ENCODE measurements at places on chromosomes 3 and 15. TPM values are rescaled to one million over a fixed set of nuclear protein-coding genes. Genes with fewer than 3 reads are reported as not detected.

GRCh38 chr3:161555320-161555719, 58.7 kb downstream of the OTOL1 start:
- DNase-seq: no peak

- DNase-seq: no peak
These were observed 59.7 kb downstream of the STARD5 start for GRCh38 chr15:81264072-81264857.

DNA sequence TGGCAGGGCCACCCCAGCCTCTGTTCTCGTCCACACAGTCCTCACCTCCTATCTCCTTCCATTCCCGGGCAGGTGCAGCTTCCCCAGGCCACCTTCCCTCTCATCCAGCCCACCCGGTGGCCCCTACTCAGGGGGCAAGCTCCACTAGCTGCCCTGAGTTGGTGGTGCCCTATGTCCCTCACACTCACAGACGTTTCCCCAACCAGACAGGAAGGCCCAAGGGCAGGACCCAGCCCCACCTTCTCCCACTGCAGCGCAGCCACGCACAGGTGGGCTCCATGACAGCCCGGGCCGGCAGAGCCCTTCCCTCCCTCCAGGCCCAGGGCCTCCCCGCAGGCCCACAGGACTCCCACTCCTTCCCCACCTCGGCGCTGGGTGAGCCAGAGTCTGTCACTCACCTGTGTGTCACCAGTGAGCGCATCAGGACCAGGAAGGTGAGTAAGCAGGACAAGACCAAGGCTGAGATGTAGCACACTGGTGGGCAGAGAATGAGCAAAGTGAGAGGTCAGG, 11.1 kb downstream of the ISLR start:
- DNase-seq: no peak

DNA sequence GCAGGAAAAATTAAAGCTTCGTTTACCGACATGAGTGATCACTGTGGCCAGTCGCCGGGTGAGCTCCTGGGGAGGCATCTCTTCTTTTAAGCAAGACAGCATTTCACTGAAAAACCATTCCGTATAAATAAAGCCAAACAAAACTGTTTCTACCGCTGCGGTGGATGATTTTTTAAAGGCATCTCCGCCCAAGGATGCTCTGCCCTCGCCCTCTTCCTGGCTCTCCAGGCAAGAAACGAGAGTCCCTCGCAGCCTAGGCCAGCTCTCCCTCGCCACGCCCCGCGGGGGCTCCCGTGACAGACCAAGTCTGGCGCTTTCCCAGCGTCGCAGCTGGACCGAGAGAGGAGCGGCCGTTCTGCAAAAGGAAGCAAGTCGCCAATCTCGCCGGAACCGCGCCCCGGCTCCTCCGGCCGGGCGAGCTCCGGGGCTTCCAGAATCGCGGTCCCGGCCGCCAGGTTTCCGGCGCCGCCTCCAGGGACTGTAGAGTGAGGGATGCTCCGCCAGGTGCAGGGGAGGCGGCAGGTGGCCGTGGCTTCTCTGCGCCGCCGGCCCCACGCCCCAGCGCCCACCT, 458 bp downstream of the MCF2L2 start:
- DNase-seq: no peak

- DNase-seq: no peak
These were observed 664 bp upstream of the LARP6 start for GRCh38 chr15:70854666-70854976.

DNA sequence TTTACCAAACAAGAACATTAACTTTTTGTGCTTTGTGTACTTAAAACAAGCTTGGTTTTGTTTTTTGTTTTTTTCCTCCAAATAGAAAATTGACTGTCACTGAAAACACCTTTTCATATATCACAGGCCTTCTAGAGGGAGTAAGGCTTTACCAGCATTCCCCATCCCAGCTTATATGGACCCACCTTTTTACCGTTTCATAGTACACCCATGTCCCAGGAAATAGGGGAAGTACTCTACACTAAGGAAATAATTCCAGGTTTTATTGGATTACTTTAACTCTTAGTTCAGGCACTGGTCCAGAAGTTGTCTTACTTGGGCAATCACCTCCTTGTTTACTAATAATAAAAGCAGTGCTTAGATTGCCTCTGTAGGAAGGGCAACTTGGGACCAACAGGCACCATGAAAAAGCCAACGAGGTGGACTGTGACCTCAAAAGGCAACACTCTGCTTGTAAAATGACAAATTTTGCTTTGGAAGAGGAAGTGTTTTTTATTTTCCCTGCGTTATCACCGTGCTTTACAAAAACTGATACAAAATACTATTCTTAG, 26.2 kb downstream of the HMG20A start:
- DNase-seq: no peak

DNA sequence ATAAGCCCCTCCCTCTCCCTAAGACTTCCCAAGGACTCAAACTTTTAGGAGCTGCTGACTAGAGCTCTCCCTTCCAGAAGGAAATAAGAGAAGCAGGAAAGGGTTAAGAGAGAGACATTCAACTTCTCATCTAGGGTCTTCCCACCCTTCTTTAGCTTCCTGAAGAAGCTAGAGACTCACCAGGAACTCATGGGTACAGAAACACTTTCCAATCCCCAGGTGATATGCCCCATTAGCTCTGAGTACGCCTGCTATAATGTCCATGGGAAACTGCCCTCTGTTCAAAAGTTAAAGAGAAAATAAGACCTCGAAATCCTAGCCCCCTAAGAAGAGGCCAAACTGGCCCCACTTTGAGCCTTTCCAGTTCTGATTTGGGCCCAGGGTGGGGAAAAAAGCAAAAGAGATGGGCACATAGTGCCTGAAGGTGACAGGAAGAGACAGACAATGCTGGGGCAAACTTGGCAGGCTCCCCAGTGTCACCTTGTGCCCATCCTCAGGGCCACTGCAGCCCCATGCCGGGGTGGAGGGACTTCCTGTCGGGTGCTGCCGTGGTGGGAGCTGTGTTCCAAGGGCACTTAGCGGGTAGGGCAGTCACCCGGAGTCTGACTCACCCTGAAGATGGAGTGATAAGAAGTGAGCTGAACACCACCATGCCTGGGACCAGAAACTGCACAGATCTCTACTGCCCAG, 29.5 kb downstream of the CCDC12 start:
- no peak for DNase-seq

GRCh38 chr15:89179966-89180875, 41.2 kb downstream of the RLBP1 start:
- DNase-seq: no peak

- DNase-seq: no peak
These were observed at the start of gene POPDC2 for GRCh38 chr3:119660474-119661440. Gene POPDC2 (minus strand): TSS chr3:119660589. CDS start chr3:119660423, 166 bp downstream.

DNA sequence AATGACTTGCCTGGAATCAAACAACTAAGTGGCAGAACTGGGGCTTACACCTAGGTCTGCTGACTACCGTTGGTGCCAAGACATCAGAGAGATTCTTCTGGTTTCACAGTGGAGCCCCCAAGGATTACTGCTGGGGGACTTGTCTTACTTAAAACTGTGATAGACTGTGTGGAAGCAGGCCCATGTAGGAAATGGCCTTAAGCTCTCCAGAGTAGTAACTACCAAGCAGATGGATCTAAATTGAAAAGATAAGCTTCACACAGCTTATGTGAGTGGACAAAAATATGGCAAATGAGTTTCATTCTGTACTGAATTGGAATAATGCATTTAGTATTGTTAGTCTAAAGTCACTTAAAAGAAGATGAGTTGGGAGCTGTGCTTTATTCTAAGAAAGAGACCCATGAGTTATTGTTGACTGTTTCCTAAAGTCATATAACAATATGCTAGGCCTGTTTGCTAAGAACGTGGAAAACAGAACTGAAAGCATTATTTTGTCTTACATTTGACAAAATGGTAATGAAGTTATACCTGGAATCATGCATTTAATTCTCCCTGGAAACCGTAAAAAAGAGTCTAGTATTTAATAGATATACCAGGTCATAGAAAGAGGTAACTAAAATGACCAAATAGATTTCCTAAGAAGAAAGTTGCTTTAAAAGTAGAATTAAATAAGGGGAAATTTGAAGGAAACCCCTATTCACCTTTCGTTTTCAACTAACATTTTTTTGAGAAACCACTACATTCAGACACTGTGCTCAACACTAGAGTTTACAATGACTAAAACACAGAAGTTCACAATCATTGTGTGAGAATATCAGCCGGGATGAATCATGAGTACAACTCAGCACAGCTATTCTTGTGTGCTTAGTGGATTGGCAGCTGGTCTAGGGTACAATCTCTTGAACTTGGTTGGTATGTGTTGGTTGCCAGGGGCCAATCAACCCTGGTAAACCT, 13.0 kb upstream of the MAPK6 start:
- no peak for DNase-seq

Gene AADACL2
- total RNA-seq: 0.73 TPM

Gene FAM3D
- total RNA-seq: not detected

- DNase-seq: peak; percentile 40
These were observed 7.9 kb downstream of the AMOTL2 start for GRCh38 chr3:134366221-134366927.

DNA sequence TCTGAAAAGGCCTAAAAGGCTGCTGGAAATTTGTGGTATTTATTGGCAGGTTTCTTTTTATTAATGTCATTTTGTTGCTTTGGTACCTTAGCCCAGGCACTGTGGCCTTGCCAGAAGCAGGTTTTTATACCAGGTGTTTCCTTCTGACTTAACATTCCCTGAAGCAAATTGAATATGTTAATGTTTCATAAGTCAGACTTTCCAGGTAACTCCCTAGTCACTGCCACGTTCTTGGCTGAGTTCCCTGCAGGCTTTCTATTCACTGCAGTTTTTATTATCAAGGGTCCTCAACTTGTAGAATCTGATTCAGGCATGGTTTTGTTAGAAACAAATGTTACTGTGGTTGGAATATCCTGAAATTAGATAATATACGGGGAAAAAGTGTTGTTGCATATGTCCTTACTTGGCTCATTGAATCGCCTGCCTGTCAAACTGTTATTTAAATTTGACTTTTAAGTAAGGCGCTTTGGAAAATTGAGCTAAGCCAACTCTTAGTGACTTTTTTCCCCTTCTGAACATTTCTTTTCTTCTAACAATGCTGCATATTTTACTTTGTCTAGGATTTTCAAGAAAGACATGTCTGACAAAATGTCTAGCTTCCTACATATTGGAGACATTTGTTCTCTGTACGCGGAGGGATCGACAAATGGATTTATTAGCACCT, 22.9 kb downstream of the ITPR1 start:
- peak; percentile 40 for DNase-seq

DNA sequence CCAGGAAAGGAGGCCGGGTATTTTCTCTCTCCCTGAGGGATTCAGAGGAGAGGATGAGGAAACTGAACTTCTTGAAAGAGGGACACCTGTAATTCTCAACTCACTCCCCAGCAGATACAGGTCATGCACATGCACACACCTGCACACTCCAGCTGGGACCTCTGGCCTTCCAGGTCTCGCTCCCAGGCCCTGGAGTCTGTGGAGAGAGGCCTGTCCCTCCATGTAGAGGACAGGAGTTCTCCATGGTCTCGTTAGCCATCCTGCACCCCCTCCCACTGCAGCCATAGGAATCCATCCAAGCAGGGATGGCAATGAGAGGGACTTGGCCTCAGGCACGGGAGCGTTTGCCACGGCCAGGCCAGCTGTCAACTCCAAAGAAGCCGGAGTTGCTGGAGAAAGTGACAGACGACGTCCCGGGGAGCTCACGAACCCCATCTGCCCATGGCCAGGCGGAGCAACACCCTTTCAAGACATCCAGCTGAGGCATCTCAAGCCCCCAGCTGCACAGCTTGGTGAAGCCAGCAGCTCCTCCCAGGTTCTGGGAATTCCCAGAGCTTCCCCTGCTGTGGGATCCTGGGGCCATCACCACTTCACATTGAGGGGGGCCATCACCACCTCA, 223.3 kb downstream of the UACA start:
- no peak for DNase-seq

Gene MUSTN1
- 5.9 TPM for total RNA-seq

DNA sequence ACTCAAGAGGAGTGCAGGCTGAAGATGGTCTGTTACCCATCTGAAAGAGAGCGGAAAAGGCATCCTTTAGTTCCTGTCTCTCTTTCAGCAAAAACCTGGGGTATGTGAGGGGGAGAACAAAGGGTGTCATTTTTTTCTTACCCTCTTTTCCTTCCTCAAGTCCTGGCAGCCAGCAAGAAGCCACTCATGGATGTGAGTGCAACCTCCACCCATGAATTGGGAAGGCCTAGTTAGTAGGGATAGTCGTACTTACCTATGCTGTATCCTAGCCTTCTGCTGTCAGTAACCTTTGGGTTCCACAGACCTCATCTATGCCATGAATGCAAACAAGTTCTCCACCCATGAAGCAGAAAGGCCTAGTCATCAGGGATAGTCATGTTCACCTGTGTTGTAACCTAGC, 472.8 kb downstream of the ZIC1 start:
- no peak for DNase-seq

DNA sequence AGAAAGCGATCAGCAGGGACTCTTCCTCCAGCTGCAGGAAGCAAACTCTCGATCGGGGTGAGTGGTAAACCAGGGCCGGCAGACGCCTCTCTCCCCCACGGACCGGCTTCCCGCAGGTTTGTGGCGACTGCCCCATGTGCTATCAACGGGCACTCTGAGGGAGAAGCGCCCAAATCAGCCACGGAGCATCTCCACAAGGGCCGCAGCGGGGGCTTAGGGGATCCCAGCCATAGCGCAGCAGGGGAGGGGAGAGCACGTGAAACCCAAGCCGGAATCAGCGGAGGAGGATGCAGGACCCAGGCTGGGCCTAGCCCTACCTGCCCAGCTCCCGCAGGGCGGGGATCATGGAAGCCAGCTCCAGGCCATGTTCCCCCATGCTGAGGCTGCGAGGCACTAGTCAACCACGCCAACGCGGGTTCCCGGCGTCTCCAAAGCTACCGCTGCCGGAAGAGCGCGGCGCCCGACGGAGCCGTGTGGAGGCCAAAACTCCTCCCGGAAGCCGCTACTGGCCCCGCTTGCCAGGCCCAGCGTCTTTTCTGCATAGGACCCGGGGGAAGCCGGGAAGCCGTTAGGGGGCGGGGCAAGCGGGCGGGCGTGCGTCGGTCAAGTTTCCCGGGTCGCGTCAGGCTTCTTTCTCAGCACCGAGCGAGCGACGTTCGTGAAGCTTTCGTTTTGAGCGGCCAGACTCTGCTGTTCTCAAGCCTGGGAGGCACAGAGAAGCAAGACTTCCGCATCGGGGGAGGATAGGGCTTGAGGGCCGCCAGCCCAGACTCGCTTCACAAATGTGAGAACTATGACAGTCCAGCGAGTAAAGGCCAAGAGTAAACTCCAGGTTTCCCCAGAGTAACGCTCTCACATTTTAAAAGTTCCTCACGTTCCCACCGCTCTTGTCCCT, at the start of gene ATR:
Gene ATR (minus strand): TSS at position 405 of the 895 bp plus-strand sequence. CDS start 29 bp downstream, at position 376.
- DNase-seq: peak; percentile 92

DNA sequence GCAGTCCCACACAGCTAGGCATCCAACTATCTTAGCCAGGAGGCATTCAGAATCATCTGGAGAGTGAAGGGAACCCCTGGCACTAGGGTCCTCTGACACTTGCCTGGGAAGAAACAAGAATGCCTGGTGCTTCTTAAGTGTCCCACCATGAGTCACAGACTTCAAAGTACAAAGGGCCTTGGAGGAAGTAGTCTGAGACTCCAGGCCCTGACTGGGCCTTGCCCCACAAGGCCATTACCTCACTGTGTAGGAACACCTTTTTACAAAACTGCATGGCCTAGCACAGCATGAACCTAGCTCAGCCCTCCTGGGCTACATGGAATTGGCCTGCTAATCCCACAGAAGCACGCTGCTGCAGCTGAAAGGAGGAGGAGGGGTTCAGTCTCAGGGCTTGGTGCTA, 104.5 kb upstream of the SLCO2A1 start:
- DNase-seq: no peak

GRCh38 chr3:119891944-119892721, 110.2 kb downstream of the NR1I2 start:
- no peak for DNase-seq
